Prostate gland (tissue), 2 donors: ENCODE measurements at places on chromosomes 1 and 21. TPM values are rescaled to one million over a fixed set of nuclear protein-coding genes. Genes with fewer than 3 reads are reported as not detected.

Gene MYOG
- 4.4 TPM for total RNA-seq

Gene TFAP2E
- 2.2 TPM for total RNA-seq

DNA sequence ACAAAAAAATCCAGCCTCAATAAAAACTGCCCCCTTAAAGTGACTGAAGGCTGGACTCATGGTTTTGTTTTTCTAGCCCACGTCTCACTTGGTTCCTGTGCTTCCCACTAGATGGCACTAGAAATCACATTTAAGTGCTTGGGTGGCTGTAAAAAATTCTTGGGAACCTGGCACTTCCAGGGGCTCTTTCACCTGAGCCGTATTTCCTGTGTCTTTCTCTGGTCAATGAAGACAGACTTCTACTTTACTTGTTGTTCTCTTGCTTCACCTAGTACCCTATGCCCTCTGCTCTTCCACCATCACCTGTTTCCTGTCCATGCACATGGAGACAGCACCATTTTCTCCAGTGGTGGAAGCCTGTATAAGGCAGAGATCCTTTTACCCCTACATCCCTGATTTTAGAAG lies 20.0 kb downstream of the METTL13 start:
- no peaks in the 10 kb centered on the region for H3K4me1 ChIP-seq
- H3K27me3 ChIP-seq, result no peaks in the 10 kb centered on the region
- H3K36me3 ChIP-seq, result no peaks in the 10 kb centered on the region
- H3K27ac ChIP-seq, result no peak overlapping the region
- no peak overlapping the region for H3K4me3 ChIP-seq
- peak; percentile 15 for DNase-seq

DNA sequence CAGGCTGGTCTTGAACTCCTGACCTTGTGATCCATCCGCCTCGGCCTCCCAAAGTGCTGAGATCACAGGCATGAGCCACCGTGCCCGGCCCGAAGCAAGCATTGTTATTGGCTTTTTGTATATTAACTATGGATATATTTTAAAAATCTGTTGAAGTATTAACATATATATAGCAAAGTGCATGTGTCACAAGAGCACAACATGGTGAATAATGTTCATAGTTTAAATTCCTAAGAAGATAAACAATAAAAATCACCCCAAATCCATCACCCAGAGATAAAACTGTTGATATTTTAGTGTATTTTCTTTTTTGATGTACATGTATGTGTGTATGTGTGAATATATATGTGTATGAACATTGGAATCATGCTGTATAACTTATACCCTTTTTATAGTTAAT lies 9.1 kb upstream of the FOXE3 start:
- no peaks in the 10 kb centered on the region for H3K27me3 ChIP-seq
- H3K4me1 ChIP-seq, result no peaks in the 10 kb centered on the region
- no peaks in the 10 kb centered on the region for H3K36me3 ChIP-seq
- DNase-seq, result no peak
- no peak overlapping the region for H3K4me3 ChIP-seq
